ENCODE measurements at places on chromosomes 5 and 9. TPM values are rescaled to one million over a fixed set of nuclear protein-coding genes. Genes with fewer than 3 reads are reported as not detected.

TYRP1 gene
- polyA plus RNA-seq: 0.42 TPM

CARTPT gene
- not detected for polyA plus RNA-seq

PALM2AKAP2 gene
- 34.7 TPM for polyA plus RNA-seq

PCDHA12 gene
- polyA plus RNA-seq: 0.08 TPM

RMRP gene
- not detected for polyA plus RNA-seq

HAPLN1 gene
- not detected for polyA plus RNA-seq

CRHBP gene
- polyA plus RNA-seq: 0.44 TPM

CXCL14 gene
- 55.4 TPM for polyA plus RNA-seq

NACC2 gene
- 10.0 TPM for polyA plus RNA-seq

GRCh38 chr9:124708074-124708473 lies 63.0 kb downstream of the NR6A1 start:
- no peak for DNase-seq

- peak; percentile 42 for DNase-seq
Observed at GRCh38 chr9:110546411-110546871, 33.1 kb downstream of the SVEP1 start.

GRCh38 chr9:130198501-130199179 lies 26.4 kb downstream of the NCS1 start:
- DNase-seq: no peak

DNA sequence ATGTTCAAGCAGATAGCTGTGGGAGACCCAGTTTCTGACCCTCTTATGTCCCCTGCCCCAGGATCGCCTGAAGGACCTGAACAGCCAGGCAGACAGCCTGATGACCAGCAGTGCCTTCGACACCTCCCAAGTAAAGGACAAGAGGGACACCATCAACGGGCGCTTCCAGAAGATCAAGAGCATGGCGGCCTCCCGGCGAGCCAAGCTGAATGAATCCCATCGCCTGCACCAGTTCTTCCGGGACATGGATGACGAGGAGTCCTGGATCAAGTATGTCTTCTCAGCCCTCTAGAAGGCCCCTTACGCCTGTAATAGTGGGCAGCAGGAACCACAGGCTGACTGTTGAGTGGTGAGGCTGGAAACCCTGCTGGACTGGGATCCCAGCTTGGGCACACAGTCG lies 41.1 kb downstream of the DYNC2I2 start:
- DNase-seq: no peak

- no peak for DNase-seq
Observed at GRCh38 chr5:136526021-136526420, 160.7 kb upstream of the TRPC7 start.

DNA sequence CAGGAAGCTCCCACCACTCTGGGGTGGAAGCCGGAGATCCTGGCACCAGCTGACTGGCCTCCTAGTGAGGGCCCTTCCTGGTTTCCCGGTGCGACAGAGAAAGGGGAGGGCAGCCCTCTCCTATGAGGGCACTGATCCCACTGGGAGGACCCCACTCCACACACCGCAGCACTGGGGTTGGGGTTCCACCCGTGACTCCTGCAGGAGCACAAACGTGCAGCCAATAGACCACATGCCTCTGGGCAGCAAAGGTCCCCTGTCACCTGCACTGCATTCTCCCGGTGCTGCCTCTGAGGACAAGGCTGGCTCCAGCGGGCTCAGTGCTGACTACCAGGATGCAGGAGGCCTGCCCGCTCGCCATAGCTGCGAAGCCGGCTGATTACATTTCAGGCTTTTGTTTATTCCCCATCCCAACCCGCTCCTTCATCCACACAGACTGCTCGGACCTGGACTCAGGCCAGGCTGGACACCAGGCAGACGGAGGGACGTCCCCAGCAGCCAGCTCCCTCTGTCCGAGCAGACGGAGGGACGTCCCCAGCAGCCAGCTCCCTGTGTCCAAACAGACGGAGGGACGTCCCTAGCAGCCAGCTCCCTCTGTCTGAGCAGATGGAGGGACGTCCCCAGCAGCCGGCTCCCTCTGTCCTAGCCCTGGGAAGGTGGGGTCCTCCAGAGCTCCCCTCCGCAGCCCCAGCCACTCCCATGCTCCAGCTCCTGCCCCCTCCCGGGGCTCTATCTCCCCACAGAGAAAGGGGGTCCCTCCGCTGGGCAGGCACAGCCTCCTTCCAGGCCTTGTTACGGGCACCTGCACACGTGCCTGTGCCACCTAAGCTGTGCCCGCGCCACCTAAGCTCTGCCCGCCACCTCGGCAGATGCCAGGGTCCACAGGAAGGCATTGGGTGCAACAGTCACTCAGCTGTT lies 8.8 kb upstream of the CEP72 start:
- no peak for DNase-seq

DNA sequence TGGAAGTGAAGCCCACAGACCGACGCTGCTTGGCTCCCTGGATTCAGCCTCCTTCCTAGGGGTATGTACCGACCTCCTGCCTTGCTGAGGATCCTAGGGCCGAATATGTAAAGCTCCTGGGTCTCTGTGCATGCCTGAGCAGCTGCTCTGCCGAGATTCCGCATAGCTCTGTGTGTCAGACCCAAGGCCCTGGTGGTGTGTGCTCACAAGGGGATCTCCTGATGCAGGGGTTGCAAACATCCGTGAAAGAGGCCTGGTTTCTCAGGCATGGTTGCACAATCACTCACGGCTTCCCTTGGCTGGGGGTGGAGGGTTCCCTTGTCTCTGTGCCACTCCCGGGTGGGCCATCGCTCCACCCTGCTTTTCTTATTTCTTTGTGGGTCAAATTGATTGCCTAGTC lies 19.9 kb upstream of the SVEP1 start:
- no peak for DNase-seq

GRCh38 chr5:150304481-150305081 lies 1.9 kb upstream of the ARSI start:
- no peak for DNase-seq

- DNase-seq: no peak
Observed at GRCh38 chr5:111256128-111256527, 31.9 kb downstream of the CAMK4 start.

DNA sequence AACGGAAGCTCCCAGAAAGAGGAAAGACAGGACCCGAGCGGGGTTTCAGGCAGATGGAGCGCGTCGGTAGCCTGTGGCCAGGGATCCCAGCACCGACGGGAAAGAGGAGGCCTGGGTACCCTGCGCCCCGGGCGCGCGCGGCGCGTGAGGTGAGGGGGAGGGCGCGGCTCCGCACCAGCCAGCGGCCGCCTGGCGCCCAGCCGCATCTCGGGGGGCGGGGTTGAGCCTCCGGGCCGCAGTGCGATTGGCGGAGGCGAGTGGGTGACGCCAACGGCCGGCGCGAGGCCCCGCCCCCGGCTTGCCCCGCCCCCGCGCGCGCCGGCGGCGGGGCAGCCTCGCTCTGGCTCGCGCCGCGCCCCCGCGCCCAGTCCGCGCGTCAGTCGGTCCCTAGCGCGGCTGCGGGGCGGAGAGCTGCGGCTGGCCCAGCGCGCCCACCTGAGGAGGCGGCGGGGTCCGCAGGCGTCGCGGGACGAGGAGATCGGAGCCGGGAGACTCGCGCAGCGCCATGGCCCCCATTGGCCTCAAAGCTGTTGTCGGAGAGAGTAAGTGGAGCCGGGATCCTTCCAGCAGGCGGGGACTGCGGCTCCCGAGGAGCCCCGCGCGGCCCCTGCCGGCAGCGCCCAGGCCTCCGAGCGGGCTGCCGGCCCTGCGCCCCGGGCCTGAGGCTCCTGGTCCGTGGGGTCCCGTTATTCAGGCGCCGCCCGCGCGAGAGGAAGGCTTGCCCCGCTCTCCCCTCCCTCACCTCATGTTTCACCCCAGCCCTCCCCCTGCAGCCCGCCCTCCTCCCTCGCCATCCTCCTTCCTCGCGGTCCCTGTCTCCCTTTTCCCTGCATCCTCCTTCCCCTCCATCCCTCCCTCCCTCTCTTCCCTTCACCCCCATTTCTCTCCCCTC lies at the start of gene STXBP1:
STXBP1 (plus strand) TSS at position 379 of the 892 bp plus-strand sequence; CDS start at position 506, 127 bp downstream.
- peak; percentile 93 for DNase-seq

GRCh38 chr9:27683181-27683580 lies 109.9 kb upstream of the C9orf72 start:
- DNase-seq: no peak

GRCh38 chr5:11234501-11234911 lies 473.5 kb upstream of the DAP start:
- no peak for DNase-seq

- DNase-seq: no peak
Observed at GRCh38 chr9:129476821-129477611, 143.9 kb downstream of the C9orf50 start.

GRCh38 chr5:108884736-108885135 lies 137.0 kb downstream of the FER start:
- DNase-seq: peak; percentile 39

- DNase-seq: no peak
Observed at GRCh38 chr9:38073882-38074281, 4.9 kb upstream of the SHB start.

DNA sequence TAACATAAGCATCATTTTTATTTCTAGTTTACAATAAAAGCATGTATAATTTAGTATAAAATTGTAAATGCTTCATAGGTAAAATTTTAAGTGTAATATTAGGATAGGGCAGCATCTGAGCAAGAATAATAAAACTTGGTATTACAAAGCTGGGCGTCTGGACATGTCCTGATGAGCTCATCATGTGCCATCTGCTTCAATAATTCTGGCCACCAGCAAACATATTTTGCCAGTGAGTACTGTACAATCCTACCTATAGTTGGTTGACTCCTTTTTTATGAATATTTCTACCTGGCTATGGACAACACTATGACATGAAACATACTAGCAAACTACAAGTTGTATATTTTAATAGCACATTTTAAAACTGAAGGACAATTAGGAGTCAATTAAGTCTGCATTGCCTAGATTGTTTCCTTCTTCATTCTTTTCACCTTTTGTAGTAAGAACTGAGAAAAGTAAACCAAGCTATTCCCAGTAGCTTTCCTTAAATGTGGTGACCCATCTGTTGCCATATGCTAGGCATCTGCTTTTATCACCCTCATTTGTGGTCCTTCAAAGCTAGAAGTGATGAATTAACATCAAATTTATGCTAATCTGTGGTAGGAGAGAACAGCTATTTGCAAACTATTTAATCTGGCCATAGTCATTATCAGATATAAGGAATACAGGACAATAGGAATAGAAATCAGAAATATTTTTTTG lies 23.4 kb downstream of the LURAP1L start:
- no peak for DNase-seq

GRCh38 chr5:71782393-71782770 lies 63.3 kb downstream of the CARTPT start:
- no peak for DNase-seq

DNA sequence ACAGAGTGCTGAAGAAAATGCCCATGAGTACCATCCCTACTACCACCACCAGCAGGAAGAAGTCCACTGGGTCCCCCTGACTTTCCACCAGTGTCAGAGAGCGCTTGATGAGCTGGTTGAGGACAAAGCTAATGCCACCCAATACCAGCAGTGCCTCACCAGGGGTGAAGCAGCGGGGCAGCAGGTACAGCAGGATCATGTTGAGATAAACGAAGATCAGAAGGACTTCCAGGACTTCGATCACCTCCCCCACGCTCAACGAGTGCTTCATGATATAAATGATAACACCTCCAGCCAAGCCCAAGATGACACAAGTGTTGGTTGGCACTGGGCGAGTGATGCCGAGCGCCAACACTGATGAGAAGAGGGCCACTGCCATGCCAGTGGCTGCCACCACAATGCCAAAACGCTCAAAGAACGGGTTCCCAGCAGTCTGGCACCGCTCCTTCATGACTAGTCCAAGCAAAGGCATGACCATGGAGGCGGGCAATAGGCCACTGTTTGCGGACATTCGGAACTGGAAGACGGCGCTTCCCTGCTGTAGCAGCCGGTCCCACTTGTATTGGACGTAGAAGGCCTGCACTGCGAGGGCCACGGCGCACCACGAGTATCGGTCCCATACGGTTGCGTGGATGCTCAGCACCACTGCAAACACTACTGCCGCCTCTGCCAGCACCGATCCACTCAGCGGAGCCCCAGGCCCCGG lies 679 bp downstream of the DOLK start:
- no peak for DNase-seq

GRCh38 chr5:35821513-35821912 lies 35.2 kb upstream of the IL7R start:
- no peak for DNase-seq

- no peak for DNase-seq
Observed at GRCh38 chr9:87180361-87180760, 233.1 kb upstream of the GAS1 start.

DNA sequence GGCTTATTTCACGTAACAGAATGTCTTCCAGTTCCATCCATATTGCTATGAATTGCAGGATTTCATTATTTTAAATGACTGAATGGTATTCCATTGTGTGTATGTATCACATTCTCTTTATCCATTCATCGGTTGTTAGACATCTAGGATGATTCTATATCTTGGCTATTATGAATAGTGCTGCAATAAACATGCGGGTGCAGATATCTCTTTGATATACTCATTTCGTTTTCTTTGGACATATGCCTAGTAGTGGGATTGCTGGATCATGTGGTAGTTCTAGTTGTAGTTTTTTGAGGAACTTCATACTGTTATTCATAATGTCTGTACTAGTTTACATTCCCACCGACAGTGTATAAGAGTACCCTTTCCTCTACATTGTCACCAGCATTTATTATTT lies 460.5 kb downstream of the MAN2A1 start:
- no peak for DNase-seq

DNA sequence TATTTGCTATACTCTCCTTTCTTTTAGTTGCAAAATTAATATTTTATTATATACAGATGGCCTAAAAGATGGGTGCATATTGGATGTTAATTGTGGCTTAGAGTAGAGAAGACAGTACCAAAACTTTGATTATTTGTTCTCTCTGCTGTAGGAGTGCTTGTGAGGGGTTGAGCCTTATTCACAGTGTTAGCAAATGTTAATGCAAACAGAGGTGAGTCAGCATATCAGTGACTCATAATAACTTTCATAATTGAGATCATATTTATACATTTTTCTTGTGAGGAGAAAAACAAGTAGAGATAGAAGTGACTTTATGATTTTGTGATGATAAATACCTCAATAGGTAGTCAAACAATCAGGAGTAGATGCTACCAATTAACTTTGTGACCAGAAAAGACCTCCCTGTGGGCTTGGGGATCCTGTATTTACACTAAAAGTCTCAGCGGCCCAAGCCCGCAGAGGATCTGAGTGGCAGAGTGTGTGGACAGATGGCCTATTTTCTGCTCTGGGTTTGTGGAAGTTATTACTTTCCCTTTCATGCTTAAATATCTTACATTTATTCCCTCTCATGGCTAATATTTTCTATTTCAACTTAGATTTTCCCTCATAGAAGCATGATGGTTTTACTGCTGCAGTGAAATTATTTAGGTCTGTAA lies 226.5 kb downstream of the TAF11L14 start:
- no peak for DNase-seq

DNA sequence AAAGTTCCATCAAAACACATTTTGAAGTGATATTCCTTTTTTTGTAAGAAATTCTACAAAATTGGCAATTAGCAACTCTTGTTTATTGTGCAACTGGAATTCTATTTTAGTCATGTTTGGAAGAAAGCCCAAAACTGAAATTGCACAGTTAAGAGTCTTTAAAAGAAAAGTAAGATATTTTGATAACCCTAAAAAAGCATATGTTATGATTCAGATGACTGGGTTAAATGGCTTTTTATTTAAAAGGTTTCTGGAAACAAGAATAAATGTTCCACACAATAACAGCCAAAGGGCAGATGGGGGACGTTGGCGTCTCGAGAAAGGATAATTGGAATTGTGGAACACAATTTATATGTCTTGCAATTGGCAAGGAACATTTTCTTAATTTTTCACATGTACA lies 275.2 kb downstream of the CDH9 start:
- DNase-seq: no peak

- no peak for DNase-seq
Observed at GRCh38 chr5:143442385-143442784, 38.9 kb upstream of the NR3C1 start.

GRCh38 chr5:116564312-116564711 lies 10.3 kb downstream of the SEMA6A start:
- no peak for DNase-seq
